ENCODE measurements at places on chromosomes 13 and 19. TPM values are rescaled to one million over a fixed set of nuclear protein-coding genes. Genes with fewer than 3 reads are reported as not detected.

GRCh38 chr13:27372896-27373295 lies 51.5 kb upstream of the GTF3A start:
- DNase-seq = no peak
- H3K27me3 ChIP-seq = peaks cover 26% of the 10 kb centered on the region
- H3K4me1 ChIP-seq = peaks cover 2% of the 10 kb centered on the region
- H3K4me3 ChIP-seq = no peak overlapping the region
- no peaks in the 10 kb centered on the region for H3K36me3 ChIP-seq

DNA sequence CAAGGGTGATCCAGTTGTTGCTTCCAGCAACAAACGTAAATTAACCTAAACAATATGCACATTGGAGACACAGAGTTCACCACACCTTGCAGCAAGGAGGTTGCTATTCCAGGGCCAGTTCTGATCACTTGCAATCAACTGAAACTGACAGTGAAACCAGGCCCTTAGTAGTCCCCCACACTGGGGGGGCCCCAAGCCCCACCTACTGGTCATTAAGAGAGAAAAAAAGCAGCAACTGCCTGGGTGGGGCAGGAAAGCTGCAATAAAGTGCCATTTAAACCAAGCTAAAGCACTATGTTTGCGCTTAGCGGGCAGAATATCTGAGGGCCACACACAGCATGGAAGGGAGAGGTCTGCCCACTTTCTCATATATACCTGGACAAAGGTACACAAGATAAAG lies 51.5 kb downstream of the ATP7B start:
- no peak overlapping the region for H3K27ac ChIP-seq
- no peak overlapping the region for H3K4me3 ChIP-seq
- H3K27me3 ChIP-seq = no peaks in the 10 kb centered on the region
- H3K4me1 ChIP-seq = peaks cover 18% of the 10 kb centered on the region
- no peak for DNase-seq

Gene FOXO1
- 50.4 TPM for total RNA-seq

DNA sequence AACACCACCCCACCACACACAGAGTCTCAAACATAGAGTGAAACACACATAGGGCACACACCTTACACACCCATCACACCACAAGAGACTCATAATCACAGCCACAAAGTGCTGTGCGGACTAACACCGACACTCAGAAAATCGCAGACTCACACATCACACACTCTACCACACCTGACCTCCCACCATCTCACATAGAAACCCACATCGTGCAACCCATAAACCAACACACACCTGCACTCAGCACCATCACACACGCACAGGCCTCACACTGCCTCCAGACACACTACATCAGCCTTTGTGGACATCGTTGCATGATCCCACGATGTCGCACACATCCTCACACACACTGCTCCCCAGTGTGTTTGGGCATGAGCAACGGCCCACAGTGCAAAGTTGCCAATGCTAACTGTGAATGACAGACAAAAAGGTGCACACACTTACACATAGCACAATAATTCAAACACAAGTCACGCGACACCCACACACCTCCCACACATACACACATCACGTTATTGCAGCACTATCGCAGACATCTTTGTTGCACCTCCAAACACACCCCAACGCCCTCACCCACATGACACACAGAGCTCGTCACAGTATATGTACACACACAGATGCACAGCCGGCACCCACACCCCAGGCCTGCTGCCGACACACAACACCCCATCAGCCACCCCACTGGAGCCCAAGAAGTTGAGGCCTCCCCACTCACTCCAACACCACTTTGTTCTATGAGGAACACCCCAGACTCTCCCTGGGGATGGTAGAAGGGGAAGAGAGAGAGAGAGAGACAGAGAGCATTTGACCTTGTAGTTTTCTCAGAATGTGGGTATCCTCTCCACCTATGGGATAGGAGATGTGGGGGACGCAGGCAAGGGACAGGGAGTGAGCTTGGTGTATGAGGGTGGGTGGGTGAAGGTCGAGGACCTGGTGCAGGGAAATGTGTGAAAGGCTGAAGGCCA lies 1.2 kb upstream of the ATP1A3 start:
- DNase-seq = no peak
- H3K27me3 ChIP-seq = peaks cover 42% of the 10 kb centered on the region
- peaks cover 38% of the 10 kb centered on the region for H3K4me1 ChIP-seq
- H3K27ac ChIP-seq = no peak overlapping the region

GRCh38 chr13:48594096-48594815 lies 59.5 kb upstream of the CYSLTR2 start:
- H3K4me3 ChIP-seq = no peak overlapping the region
- H3K4me1 ChIP-seq = peaks cover 4% of the 10 kb centered on the region
- no peak for DNase-seq
- no peak overlapping the region for H3K27ac ChIP-seq
- no peaks in the 10 kb centered on the region for H3K36me3 ChIP-seq
- peaks cover 21% of the 10 kb centered on the region for H3K27me3 ChIP-seq

Gene IL12RB1
- 19.9 TPM for total RNA-seq

Gene SYT5
- not detected for total RNA-seq

DNA sequence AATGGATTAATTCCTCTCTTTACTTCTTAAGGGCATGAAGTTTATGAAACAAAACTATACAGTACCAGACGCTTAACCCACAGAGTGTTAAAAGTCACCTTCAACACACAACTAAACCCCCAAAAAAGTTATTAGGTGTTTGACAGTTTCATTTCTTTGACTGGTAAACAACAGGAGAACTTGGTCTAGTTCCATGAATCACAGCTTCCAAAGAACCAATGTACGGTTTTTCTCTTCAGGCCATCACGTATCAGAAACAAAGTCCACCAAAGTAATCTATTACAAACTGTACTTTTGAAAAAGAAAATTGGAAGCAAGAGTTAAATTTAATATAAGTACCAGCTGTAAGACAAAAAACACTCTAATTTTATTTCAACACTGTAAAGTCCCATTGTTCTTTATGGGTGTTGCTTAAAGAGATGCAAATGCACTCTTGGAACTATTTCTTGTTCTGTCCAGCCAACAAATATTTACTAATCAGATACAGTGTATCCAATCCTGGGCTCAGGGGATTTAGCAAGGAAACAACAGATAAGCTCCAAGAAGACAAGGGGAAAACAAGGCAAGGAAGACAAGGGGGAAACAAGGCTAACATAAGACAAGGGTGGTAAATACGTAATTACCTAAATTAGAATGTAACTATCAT lies 149.2 kb downstream of the ABCC4 start:
- no peaks in the 10 kb centered on the region for H3K27me3 ChIP-seq
- H3K27ac ChIP-seq = no peak overlapping the region
- no peaks in the 10 kb centered on the region for H3K4me1 ChIP-seq
- DNase-seq = no peak

DNA sequence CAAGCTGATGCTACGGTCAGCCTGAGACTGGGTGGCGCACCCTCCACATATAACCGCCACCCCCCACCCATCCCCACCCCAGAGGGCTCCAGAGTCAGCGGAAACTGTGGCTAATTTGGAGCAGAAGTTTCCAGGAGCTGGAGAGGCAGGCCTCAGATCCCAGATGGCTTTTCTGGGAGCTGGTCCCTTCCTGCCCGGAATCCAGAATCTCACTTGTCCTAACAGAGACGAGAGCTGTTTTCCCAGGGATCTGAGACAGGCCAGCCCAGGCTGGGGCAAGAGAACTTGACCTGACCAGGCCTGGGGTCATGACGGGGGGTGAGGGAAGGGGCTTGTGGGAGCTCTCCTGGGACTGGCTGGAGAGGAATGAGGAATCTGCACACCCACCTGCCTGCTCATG lies 6.5 kb downstream of the EPHX3 start:
- H3K4me1 ChIP-seq = peaks cover 16% of the 10 kb centered on the region
- H3K4me3 ChIP-seq = no peak overlapping the region
- H3K27ac ChIP-seq = no peak overlapping the region
- H3K27me3 ChIP-seq = peaks cover 10% of the 10 kb centered on the region
- no peaks in the 10 kb centered on the region for H3K36me3 ChIP-seq

DNA sequence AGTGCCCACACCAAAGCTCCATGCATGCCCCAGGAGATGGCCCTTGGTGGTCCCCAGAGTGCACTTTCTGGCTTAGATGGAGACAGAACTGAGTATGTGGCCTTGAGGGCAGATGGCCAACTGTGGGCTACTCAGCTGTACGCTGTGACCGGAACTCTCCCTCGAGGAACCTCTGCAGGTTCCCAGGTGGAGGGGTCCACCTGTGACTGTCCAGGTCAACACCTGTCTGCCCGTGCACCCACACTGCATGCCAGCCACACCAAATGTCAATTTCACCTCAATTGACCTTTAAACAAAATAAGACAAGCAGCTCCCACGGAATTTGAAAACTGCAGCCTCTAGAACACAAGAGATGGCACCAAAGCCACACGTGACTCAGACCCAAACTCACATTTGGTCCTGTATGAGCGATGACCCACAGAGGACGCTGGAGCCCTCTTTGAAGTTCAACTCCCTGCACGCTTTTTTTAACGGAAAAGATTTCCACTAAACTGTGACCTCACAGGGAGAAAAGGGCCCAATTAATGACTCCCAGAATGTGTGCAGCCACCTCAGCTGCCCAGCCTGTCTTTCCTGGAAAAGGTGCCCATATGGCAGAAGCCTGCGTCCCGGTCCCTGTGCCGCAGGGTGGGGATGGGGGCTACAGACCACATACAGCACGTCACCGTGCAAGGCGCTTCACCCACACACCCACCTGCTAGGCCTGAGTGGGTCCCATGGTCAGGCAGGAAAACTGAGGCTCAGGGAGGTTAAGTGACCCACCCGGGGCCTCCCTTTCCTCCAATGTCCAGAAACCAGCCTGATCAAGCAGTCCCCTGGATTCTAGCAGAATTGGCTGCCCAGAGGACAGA lies 47.7 kb downstream of the KLF2 start:
- no peak for DNase-seq
- H3K4me3 ChIP-seq = peak overlapping the region; percentile 78
- H3K36me3 ChIP-seq = peaks cover 41% of the 10 kb centered on the region
- no peaks in the 10 kb centered on the region for H3K27me3 ChIP-seq
- H3K27ac ChIP-seq = no peak overlapping the region
- peaks cover 38% of the 10 kb centered on the region for H3K4me1 ChIP-seq

Gene APOC4
- not detected for total RNA-seq

GRCh38 chr13:73952648-73953047 lies 181.6 kb downstream of the KLF12 start:
- peaks cover 51% of the 10 kb centered on the region for H3K4me1 ChIP-seq
- H3K4me3 ChIP-seq = no peak overlapping the region
- no peak for DNase-seq
- peaks cover 7% of the 10 kb centered on the region for H3K36me3 ChIP-seq
- H3K27me3 ChIP-seq = no peaks in the 10 kb centered on the region

DNA sequence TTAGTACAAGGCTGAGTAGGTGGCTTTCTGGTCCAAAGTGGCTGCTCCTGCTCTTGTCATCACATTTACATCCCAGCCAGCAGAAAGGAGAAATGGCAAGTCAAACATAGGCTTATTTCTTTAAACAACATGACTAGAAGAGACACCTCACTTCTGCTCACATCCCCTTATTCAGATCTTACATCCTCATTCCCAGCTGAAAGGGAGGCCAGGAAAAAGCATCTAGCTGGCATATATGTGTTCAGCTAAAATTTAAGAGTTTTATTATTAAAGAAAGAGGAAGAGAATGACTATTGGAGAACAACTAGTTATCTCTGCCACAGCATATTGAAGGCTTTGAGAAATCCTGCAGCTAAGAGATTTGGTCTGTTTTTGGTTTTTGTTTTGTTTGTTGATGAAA lies 34.1 kb downstream of the RGCC start:
- no peak overlapping the region for H3K4me3 ChIP-seq
- no peaks in the 10 kb centered on the region for H3K27me3 ChIP-seq
- H3K27ac ChIP-seq = peak overlapping the region; percentile 90
- no peak for DNase-seq
- H3K36me3 ChIP-seq = no peaks in the 10 kb centered on the region
- H3K4me1 ChIP-seq = peaks cover 35% of the 10 kb centered on the region

- H3K36me3 ChIP-seq = peaks cover 82% of the 10 kb centered on the region
- H3K27ac ChIP-seq = no peak overlapping the region
- no peaks in the 10 kb centered on the region for H3K27me3 ChIP-seq
- H3K4me1 ChIP-seq = peaks cover 38% of the 10 kb centered on the region
Observed at GRCh38 chr19:14405380-14405757, 13.8 kb downstream of the DDX39A start.

- no peak overlapping the region for H3K4me3 ChIP-seq
- H3K36me3 ChIP-seq = peaks cover 58% of the 10 kb centered on the region
- no peak overlapping the region for H3K27ac ChIP-seq
- no peaks in the 10 kb centered on the region for H3K27me3 ChIP-seq
- no peak for DNase-seq
Observed at GRCh38 chr19:47757617-47758442, 12.5 kb downstream of the NOP53 start.

- no peaks in the 10 kb centered on the region for H3K4me1 ChIP-seq
- H3K27ac ChIP-seq = no peak overlapping the region
- DNase-seq = no peak
- no peaks in the 10 kb centered on the region for H3K36me3 ChIP-seq
- H3K27me3 ChIP-seq = peaks cover 27% of the 10 kb centered on the region
Observed at GRCh38 chr19:41064974-41065569, 23.2 kb upstream of the CYP2A13 start.

DNA sequence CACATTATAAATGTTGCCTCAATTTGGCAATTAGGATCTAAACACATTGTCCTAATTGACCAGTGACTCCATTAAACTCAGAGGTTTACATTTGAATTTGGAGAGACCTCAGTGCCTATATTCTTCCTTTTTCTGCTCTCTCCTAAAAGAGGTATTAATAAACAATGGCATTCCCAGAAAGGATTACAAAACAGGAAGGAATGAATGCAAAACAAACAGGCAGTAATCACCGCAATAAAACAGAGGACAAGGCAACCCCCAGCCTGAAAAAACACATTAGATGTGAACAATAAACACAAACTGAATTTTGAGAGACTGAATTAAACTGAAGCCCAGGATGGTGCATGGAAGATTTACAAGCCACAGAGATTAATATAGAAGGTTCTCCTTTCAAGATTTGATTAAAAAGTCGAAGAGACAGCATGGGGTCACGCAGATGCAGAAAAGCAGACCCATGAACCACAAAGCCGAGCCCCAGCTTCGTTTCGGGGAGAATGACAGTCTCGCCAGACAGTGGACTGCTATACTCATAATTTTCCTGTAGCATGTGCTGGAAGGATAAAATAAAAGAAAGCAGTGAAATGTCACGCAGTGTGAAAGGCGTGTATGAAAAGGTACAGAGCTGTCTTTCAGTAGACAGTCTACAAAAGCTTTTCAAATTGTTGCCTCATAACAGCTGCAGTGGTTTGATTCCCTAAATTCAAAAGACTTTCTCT lies 503.0 kb downstream of the LIG4 start:
- H3K4me3 ChIP-seq = no peak overlapping the region
- H3K36me3 ChIP-seq = no peaks in the 10 kb centered on the region
- H3K4me1 ChIP-seq = no peaks in the 10 kb centered on the region
- DNase-seq = no peak
- no peak overlapping the region for H3K27ac ChIP-seq

Gene TEX29
- 0.54 TPM for total RNA-seq

Gene MIER2
- total RNA-seq = 15.0 TPM

DNA sequence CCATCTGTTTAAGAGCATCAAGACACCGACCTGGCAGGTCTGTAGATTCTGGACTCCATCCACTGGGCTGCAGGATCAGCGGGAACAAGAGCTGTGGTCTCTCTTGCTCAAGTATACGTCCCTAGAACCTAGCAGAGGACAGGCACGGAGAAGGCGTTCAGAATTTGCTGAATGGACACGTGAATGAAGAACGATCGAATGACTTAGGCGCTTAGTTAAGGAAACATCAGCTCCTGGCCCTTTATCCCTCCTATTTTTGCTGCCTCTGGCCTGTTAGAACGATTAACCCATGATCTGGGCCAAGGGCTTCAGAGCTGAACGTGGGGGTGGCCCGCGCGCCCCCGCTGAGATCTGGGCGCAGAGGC lies 953 bp downstream of the DZIP1 start:
- H3K27ac ChIP-seq = no peak overlapping the region
- peak overlapping the region; percentile 59 for H3K4me3 ChIP-seq
- no peaks in the 10 kb centered on the region for H3K36me3 ChIP-seq
- peaks cover 13% of the 10 kb centered on the region for H3K4me1 ChIP-seq
- peaks cover 40% of the 10 kb centered on the region for H3K27me3 ChIP-seq

Gene UPF1
- total RNA-seq = 93.2 TPM

Gene SERP2
- 0.24 TPM for total RNA-seq
